Inflammatory macrophage treated with lipopolysaccharide for 4 hours (primary cell): ENCODE measurements at places on chromosomes 2 and 18.

DNA sequence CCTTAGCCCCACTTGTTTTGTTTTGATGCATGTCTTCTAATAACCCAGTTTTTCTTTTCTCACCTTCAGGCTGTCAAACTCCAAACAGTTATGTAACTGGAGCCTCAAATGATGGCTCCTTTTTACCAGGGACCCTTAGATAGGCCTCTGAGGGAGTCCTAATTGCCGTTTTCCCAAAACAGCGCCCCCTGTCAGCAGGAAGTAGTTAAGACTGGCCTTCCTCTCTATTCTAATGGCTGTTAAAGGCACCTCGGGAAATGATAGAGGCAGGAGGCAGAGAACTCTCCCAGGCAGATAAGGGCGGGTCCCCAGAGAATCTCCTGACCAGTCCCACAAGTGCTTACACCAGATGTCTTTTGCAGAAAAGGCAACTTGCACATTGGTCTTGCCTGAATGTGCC is 123.2 kb downstream of the KCNS3 start:
- no peak for DNase-seq

- DNase-seq: peak; percentile 96
Measured at GRCh38 chr2:10028988-10029874, 14.1 kb upstream of the KLF11 start.

DNA sequence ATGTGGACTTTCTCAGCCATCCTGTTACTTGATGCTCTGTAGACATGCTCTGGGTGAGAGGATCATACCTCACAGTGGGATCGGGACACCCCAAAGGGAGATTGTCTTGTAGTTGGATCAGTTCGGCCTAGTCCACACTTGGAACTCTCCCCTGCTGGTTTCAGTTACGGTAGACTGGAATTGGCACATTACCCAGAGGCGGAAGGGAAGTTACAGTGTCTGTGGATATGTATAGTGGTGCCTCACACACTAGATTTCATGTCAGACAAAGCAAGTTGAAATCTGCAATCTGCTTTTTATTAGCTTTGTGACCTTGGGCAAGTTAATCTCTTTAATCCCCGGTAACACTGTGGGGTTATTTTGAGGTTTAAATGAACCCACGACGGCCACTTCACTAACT is 16.2 kb upstream of the CTAGE1 start:
- no peak for DNase-seq

DNA sequence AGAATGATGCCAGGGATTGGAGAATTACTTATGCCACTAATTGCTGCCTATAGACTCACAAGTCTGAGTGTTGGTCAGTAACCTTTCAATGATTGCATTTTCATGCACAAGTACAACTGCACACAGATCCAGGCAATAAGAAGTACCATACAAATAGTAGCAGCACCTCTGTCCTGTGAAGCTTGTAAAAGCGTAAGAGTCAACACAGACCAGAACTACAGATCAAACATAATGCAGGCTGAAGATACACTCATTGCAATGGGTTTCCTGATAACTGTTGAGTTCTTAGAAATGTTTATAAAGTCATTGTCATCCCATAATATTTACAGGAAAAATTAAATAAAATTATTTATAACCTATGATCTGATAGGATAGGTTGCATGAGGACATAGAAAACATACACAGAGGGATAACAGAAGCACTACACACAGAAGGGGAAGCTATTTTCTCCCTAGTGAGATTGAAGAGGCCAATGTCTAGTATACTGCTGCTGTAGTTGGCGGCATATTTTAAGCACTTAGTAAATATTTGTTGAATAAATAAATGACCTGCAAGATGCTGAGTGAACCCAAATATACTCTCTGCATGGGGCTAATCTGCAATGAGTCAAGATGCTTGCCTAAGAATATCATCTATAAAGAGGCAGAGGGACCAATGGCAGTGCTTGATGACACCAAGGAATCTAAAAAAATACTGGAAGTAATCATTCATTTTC is 5.7 kb upstream of the PIK3C3 start:
- no peak for DNase-seq

DNA sequence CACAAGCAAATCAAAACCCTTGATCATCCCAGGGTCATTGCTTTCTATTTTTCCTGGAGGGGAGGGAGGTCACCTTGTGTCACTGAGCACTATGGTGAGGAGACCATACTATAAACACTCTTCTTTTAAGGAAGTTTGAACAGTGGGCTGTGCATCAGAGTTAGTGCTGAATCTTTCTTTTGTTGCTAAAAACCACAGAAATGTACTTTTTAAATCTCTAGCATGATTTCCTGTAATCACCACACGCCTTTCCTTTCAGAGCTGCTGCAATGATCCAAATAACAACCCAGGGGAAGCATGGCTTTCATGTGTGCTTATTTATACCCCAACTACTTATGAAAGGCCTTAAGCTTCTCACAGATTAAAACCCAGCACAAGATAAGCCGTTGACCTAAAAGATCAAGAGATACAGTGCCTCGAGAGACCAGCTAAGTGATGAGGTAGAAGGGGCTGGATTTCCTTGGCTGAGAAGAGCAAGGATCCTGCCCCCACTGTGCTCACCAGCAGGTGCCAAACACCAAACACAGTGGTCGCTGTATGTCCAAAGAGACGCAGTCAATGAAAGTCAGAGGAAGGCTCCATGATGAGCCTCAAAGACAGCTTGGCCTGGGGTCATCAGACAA is 34.7 kb downstream of the TRABD2A start:
- DNase-seq: no peak

GRCh38 chr2:173843526-173843925 is 121.6 kb downstream of the SP3 start:
- DNase-seq: no peak

- DNase-seq: no peak
Measured at GRCh38 chr2:7994397-7994951, 687.4 kb upstream of the ID2 start.

DNA sequence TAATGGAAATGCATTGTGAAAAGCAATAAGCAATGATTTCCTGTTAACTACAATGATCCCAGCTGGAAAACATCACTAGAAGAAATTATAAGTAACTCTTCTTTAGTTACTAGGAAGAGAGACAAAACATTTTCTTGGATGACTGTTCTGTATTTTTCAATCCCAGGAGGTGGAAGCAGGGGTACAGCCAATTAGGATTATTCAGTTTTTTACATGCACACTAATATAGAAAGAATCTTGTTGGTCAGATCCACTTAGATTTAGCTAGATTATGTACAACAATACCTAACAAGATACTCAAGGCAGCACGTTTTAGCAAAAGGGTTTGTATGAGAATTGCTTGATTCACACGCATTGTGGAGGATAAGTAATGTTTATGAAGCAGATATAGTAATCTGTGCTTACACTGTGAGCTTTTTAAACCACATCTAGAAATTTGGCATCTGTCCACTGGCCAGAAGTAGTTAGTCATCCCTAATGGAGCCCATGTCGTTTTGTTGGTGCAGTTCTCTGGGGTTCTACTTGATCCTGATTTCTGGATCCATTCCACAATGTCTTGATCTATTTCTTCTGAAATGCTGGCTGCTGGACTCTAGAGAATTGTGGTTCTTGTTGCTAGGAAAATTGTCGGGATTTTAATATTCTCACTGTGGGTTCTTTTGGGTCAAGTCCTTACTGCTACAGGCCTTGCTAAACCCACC is 199.7 kb downstream of the ADCYAP1 start:
- no peak for DNase-seq
